ENCODE measurements at places on chromosomes 2 and 18.

DNA sequence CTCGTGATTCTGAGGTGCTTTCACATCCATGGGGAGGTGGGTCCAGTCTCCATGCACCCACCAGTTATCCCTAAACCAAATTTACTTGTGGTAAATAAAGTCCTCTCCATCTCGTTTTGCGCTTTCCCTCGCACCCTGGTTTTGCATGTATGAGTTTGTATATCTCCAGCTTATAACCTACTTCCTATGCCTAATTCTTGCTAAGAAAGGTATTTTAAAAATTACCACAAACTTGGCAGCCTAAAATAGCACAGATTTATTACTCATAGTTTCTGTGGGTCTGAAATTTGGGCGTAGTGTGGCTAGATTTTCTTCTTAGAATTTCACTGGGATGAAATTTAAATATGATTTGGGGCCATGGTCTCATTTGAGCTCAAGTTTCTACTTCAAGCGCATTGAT, 511.5 kb downstream of the NYAP2 start:
- no peak for DNase-seq

- DNase-seq = no peak
Measured at GRCh38 chr2:133496501-133497269, 71.6 kb downstream of the NCKAP5 start.

- DNase-seq = no peak
Measured at GRCh38 chr2:109636317-109636716, 22.2 kb downstream of the SOWAHC start.

GRCh38 chr18:23115683-23116096, 19.6 kb upstream of the CABLES1 start:
- DNase-seq = no peak

DNA sequence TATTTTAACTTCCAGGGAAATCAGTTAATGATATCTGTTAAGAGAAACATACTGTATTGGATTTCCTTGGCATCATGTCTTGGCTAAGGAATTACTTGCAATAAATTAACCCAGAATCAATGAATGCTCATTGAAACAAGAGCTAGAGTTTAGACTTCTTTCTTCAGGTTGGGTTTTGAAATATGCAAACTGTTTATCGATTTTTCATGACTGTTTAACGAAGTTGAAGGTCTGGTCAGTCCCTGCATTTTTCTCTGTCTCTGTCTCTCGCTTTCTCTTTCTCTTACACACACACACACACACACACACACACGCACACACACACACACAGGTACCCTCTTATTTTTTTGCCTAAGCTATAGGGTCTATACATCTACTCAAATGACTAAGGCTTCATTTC, 981.0 kb downstream of the SUCLG1 start:
- no peak for DNase-seq

DNA sequence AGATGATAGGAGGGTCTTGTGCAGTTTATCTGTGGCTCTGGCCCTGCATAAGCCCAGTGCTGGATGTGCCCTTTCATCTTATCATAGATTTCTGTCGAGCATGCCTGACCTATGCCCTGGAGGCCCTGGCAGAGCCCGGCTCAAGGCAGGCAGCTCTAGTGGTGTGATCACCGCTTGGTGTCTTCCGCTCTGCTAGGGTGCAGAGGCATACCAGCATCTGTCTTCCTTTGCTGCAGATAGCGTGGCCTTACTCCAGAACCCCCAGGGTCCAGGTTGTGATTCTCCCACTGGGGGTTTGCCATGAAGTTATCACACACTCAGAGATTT, 13.7 kb upstream of the TRAF3IP1 start:
- no peak for DNase-seq

- no peak for DNase-seq
Measured at GRCh38 chr18:31061945-31062344, 19.4 kb upstream of the DSC3 start.

- peak; percentile 42 for DNase-seq
Measured at GRCh38 chr2:102703748-102704147, 58.1 kb upstream of the TMEM182 start.

DNA sequence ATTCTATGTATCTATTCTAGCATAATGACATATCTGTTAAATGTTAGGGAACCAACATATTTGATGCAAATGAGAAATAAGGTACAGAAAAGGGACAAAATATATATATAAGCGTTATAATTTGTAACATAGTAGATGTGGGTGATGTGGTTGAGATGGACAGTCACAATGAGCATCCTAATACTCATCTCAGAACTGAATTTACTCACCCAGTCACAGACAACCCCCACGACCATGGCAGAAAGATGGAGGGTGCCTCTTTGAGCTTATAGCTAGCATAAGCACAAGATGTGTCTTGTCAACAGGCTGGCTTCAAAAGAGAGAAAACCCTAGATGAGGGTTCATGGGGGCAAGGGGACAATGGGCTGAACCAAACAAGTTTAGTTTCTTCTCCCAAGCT, 9.1 kb upstream of the DSG3 start:
- no peak for DNase-seq

DNA sequence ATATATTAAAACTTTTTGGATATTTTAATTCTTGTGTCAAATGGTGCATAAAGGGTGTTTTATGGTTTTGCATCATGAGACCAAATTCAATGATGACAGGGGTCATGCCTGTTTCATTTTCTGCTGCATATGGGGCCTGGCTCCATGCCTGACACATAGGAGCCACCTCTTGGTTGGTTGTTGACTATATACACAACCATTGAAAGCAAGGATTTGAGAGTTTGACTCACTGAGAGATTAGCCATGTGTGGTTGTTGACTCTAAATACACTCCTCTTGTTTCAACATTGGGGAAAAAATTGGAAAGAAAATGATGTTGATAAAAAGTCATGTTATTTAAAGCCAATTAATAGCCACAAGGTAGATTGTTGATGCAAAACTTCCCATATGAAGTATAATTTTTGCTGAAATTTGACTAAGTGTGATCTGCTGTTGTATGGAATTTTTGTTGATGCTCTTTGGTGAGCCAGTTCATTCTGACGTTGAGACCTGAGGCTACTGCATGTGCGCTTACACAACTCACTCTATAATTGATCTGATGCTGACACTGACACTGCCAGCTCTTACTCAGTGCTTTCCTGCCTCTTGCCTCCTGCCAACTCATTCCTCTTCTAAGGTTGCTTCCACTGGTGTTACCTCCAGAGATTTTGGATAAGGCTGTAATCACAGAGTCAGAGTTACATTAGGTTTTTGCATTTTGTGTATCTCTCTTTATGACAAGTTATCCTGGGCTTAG, 446.2 kb upstream of the SLC14A2 start:
- no peak for DNase-seq

GRCh38 chr18:77009675-77010074, 122.9 kb downstream of the MBP start:
- DNase-seq = no peak

- peak; percentile 10 for DNase-seq
Measured at GRCh38 chr2:164954954-164955701, at the start of gene SLC38A11. Gene SLC38A11 (minus strand): TSS chr2:164955525. CDS start chr2:164955247, 278 bp downstream.

- DNase-seq = no peak
Measured at GRCh38 chr18:58315739-58316215, 271.8 kb downstream of the NEDD4L start.

DNA sequence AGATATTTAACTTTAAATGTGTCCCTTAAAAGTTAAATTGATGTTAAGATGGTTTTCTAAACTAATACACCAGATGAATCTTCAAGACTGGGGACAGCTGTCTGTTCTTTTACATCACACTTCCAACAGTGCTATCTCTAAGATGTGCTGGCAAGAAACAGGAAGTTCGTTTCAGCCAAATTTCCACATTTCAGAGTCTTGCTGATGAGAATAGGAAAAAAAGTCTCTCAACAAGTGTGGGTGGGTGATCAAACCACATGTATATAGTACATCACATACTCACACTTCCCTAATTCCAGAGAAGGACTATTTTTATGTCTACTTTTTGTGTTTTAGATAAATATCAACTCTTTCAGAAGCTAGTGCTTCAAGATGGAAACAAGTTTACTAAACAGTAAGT, 1712.8 kb upstream of the TMEFF2 start:
- DNase-seq = no peak

DNA sequence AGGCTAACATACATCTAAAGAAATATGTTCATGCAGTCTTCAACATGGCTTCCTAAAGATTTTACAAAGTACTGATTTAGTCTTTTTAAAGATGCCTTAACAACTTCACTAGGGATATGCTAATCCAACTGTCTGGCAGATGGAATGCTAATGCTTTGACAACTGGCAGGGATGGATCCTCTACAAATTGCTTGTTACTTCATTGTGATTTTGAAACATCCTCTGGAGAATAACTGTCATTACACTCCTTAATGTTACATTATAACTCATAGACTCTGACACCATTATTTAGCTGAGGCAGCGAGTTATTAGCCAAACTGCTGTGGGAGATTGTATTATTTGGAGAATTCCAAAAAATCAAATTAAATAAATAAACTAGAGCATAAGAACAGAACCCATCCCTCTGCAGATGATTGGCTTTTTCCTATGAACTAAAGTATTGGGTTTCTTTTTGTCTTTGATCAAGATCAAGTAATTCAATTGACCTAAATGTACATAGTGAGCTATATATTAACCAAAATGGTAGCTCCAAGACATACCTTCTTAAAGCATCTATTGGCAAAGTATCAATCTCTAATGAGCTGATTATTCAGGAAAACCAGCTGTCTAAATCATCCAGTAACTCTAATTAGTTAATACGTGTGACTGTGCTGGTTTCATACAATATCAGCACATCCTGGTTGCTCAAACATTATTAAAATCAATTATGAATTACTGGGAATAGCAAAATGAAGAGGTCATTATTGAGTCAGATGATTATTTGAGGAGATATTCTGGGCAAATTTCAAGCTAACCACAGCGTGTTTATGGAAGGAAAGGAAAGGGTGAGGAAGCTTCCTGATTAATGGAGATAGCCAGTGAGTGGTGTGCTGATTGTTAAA, 321.3 kb upstream of the TFPI start:
- DNase-seq = no peak

GRCh38 chr2:102489646-102490045, 16.6 kb downstream of the SLC9A4 start:
- DNase-seq = no peak

DNA sequence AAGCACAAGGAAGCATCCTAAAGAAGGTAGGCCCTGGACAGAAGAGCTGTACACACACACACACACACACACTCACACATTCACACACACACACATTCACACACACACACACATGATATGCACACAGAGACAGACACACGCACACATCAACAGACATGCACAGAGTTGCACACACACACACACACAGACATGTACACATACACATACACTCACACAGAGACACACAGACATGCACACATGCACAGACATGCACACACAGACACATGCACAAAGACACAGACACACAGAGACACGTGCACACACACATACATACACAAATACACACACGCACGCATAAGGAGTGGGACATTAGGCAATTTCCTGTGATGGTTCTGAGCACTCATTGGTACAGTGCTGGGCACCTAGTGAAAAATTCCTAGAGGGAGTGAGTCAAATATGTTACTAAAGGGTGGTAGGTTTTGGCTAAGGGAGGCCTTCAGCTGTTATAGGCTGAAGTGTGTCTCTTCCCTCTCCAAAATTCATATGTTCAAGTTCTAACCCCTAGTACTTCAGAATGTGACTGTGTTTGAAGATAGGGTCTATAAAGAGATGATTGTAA, 26.4 kb downstream of the THNSL2 start:
- no peak for DNase-seq

DNA sequence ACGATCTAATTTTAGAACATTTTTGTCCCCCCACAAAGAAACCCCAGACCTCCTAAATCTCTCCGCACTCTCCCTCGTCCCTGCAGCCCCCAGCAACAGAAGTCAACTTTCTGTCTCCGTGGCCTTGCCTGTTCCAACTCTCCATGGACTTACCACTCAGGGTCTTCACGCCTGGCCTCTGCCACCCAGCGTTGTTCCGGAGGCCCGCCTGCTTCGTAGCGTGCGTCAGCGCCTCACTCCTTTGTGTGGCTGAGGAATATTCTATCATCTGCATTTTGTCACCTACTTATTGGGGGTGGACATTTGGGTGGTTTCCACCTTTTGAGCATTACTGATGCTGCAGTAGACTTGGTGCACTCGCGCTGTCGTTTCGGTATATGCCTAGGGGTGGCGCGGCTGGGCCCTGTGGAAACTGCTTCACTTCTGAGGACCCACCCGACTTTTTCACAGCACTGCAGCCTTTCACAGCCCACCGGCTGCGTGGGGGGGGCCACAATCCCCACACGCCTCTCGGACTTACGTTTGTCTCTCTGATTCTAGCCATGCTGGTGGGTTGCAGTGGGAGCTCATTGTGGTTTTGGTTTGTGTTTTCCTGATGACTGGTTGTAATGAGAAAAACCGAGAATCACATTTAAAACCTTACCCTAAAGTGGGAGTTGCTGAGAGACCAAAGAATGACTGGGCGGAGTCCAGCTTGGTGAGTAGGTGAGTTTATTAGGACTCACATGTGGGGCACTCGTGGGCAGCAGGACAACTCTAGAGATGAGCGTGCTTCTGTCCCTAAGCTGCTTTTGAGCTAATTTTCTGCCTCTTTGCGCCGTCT, 1.4 kb upstream of the HSBP1L1 start:
- DNase-seq = no peak

DNA sequence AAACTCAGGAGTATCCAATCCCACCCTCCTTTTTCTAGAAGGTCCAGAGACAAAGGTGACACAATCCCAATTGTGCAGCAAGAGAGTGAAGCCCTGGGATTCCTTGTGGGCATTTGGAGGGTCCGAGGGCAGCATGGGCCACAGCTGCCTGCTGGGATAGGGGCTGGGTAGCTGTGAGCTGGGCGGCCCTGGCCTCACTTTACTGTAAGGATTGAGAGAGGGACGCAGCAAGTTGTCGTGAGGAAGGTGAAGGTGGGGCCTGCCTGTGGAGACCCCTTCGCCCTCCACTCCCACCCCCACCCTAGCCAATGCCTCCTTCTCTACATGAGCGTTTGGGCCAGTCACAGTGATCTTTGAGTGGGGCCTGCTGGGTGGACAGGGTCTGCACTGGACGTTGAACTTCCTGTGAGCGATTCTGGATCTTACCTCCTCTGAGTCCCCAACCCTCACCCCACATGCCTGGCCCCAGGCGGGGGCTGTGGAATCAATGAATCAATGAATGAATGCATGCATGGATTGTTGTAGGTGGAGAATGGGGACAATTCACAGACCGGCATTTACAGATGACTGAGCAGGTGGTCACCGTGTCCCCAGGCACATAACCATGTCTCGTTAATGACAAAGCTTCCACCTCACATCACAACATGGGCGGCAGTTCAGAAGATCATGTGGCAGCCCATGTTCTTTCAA, 107.2 kb downstream of the INHBB start:
- DNase-seq = no peak

DNA sequence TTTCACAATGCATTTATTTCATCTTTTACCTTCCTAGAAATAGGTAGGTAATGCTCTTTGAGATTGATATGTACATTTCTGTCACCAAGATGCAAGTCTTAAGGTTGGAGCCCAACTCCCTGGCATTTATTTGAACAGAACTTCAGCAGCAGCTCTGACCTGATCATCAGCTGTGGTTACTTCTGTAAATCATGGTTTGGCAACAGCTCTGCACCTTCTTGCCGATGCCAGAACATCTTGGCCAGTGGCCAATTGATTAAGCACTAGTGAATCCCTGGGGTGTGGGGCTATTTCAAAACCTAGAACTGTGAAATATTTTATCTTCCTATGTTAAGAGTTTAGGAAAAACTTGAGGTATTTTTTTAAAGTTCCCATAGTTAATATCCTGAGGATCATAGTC, 124.8 kb upstream of the NYAP2 start:
- no peak for DNase-seq
